ENCODE measurements at places on chromosomes 2 and 18.

DNA sequence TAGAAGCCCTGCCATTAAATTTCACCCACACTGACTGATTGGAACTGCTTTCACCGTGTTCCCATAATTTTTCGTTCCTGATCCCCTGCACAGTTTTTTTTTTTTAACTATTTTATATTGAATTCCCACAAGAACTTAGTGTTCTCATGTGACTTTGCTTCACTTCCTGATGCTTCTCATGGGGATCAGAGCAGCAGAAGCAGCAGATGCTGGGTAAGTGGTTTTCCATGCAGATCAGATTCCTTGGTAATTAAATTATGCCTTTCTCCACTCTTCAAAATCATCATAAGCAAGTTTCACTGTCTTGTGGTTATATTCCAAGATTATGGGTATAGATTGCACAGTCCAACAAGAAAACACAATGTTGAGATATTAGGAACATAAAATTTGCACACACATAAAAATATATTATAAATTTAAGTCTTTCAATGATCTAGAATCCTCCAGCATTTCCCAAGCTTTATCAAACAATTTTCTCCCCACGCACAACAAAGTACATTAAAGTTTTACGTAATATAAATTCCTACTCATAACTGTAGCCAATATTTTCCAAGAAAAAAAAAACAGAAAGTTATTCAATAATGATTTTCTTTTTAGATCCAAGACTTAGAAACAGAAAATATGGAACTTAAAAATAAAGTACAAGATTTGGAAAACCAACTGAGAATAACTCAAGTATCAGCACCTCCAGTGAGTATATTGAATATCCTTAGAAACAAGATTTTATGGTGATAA is 277.9 kb downstream of the GULP1 start:
- no peak for DNase-seq

GRCh38 chr2:238418196-238418998 is 8.3 kb upstream of the ASB1 start:
- peak; percentile 27 for DNase-seq

GRCh38 chr2:3197308-3197707 is 180.3 kb downstream of the EIPR1 start:
- DNase-seq: no peak

DNA sequence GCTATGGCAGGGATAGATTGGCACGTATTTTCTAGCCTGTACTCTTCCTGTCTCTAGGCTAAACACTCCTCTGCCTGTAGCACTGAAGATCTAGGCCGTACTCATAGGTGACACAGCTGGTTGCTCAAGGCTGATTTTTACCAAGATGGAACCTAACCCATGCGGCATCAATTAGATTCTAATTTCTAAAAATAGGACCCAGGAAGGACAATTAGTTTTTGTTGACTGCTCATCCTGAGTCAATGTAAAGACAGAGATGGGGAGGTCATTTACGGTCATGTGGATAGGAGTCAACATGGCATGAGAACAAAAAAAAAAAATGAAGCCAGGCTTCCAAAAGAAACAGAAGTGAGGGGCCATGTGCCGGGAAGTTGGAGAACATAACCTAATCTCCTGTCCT is 360.7 kb upstream of the ETAA1 start:
- no peak for DNase-seq

DNA sequence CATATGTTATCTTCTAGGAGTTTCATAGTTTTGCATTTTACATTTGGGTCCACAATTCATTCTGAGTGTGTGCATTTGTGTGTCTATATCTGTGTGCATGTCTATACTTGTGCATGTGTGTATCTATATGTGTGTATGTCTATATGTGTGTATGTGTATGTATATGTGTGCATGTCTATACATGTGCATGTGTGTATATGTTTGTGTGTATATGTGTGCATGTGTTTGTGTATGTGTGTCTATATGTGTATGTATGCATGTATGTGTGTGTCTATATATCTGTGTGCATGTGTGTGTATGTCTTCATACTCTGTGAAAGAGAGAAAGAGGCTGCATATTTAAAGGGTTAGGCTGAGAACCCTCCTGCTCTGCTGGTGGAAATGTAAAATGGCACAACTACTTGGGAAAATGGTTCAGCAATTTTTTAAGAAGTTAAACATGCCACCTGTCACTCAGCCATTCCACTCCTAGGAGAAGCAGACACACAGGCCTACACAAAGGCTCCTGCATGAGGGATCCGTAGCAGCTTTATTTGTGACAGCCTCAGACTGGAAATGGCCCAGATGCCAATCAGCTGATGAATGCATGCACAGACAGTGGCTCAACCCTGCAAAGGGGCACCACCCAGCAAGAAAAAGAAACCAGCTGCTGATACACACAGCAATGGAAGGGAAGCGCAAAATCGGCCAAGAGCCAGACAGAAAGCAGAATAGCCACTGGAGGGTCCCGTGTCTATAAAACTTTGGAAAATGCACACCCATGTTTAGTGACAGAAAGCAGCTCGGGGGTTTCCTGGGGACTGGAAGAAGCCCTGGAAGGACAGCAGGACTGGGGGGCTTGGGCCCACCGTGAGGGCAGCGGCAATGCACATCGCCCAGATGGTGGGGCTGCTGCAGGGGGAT is 146.8 kb downstream of the SEPTIN10 start:
- no peak for DNase-seq

GRCh38 chr2:231181860-231182512 is 16.4 kb upstream of the ARMC9 start:
- DNase-seq: no peak

DNA sequence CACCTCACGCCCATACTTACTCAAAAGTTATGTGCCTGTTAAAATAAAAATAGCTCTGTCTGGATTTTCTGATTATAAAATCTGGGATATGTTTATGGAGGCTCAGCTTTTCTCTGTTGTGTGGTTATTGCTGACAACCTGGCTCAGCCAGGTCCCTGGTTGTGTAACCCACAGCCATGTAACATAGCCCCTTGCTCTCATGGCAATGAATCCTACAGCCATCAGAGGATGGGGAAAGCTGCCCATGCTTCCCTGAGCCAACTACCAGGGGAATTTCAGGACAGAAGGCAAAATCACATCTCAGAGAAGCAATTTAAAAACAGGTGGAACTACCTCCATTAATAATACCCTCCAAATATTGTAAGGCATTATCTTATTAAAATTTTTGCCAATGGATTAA is 29.7 kb downstream of the ST8SIA5 start:
- no peak for DNase-seq

DNA sequence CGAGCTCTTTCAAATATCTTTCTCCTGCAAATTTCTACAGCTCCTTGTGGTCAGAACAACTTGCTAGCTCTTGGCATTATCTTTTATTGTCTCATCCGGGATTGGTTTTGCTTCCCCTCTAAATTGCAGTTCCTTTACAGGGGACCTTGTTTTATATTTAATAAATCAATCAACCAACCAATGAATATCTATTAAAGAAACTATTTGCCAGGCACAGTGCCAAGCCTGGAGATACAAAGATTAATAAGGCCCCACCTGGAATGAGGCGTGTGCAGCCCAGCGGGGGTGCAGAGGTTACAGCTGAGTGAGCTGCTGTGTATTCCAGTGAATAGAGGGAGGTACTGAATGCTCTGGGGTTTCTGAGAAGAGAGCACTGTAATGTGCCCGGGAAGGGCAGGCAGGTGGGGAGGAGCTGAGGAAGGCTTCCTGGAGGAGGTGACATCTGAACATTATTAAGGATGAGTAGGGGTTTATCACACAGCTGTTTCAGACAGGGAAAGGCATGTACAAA is 51.8 kb downstream of the LIPG start:
- DNase-seq: no peak

DNA sequence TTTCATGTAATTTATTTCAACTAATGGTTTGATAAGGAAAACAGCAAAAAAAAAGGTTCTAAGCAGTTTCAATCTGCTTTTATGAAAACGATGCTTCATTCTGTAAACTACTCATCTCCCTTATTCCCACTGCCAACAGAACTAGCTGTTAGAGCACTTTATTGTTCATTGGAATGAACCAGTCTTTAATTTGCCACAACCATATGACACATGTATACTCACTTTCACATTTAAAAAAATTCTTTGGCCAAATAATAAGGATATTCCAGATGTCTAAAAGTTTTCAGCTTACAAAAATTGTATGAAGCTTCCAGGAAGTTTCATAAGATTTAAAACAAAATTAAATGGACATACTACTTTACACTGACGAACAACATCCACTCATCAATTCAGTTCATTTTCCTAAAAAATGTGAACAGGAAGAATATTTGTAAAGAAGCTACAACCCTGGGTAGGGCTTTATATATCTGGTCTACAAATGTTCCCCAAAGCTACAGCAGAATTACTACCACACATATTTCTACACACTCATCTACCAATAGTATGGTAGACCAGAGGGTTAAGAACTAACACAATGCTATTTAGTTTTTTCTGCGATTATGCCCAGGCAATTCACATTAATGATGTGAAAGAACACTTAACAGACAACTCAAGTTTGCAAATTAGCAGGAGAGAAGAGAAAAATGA is 37.7 kb downstream of the ZNF521 start:
- DNase-seq: no peak

DNA sequence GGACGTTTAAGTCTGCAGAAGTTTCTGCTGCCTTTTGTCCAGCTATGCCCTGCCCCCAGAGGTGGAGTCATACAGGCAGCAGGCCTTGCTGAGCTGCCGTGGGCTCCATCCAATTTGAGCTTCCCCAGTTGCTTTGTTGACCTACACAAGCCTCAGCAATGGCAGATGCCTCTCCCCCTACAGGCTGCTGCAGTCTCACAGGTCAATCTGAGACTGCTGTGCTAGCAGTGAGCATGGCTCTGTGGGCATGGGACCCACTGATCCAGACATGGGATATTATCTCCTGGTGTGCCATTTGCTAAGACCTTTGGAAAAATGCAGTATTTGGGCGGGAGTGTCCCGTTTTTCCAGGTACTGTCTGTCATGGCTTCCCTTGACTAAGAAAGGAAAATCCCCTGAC is 726.0 kb downstream of the ERBB4 start:
- DNase-seq: no peak

DNA sequence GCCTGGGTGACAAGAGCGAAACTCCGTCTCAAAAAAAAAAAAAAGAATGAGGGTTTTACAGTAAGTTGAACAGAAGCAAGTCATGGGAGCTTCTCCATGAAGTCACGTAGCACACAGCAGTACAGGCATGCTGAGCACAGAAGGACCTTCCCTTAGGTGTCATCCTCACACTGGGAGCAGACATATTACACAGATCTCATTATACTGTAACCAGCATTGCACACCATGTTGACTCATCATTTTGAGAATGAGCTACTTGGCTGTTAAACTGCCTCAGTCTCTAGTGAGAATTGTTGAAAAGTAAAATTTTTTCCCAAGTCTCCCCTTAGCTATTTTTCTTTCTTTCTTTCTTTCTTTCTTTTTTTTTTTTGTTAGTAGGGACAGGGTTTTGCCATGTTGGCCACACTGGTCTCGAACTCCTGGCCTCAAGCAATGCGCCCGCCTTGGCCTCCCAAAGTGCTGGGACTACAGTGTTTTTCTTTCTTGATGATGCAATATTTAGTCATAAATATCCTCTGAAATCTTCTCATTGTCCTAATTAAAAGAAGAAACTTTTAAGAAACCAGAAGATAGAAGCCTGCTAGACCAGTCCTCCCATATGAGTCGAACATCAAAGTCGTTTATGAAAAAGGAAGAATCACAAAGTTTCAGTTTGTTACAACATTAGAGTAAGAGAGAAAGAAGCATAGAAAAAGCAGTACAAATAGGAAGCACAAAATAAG is 37.9 kb upstream of the PPP1CB start:
- DNase-seq: no peak

DNA sequence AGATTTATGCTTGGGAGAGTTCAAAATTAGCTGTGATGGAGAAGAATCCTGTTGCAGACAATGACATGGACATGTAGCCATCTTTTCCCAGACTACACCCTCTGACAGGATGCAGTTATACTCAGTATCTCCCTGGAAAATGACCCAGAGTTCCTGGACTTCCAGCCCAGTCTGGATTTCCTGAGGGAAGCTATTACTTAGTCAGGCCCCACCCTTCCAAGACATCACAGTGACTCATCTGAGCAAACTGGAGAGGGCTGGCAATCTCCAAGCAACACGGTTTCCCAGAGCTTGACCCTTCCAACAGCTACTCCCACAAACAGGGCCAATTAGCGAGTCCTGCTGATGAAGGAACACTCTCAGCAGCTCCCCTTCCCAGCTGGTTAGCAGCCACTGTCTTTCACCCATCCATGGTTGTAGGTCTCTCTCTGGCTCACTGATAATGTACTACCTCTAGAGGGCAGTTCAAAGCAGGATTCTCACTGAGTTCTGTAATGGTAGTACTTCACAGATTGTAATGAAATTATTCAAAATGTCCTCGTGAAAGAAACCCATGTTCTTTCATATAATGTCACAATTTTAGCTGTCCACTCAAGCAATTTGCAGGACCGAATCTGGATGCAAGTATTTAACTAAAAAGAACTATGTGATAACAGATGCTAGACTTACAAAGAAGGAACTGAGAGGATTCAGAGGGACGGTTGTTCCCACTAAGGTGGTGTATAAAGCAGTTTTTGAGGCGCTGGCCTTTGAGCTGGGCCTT is 110.2 kb downstream of the MDH1 start:
- DNase-seq: no peak

- DNase-seq: no peak
Measured at GRCh38 chr2:71150082-71150816, 19.8 kb downstream of the MPHOSPH10 start.

DNA sequence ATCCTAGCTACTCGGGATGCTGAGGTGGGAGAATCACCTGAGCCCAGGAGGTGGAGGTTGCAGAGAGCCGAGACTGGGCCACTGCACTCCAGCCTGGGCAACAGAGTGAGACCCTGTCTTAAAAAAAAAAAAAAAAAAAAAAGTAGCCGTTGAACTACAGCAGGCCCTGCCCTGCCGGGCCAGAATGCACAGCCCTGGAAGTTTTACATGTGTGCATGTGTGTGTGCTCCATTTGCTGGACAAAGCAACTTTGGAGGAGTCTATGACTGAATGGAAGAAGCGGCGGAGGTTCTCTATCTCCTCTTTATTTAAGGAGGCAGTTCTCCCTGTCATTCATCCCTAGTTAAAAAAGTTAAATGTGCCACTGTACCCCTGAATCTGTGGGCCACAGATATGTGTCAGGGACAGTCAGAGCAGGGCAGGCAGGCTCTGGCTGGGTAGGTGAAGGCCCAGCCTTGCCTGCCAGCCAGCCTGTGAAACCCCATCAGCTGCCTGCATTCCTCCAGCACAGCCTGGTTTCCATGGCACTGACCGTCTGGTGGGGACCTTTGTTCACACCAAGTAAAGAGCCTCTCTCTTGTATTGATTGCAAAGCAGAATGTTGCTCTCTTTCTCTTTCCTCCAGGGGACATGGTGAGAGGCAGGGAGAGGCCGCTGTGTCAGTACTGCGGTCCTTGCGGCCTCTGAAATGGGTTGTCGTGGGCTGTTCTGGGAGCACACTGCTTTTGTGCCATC is 10.9 kb downstream of the LIPG start:
- no peak for DNase-seq

DNA sequence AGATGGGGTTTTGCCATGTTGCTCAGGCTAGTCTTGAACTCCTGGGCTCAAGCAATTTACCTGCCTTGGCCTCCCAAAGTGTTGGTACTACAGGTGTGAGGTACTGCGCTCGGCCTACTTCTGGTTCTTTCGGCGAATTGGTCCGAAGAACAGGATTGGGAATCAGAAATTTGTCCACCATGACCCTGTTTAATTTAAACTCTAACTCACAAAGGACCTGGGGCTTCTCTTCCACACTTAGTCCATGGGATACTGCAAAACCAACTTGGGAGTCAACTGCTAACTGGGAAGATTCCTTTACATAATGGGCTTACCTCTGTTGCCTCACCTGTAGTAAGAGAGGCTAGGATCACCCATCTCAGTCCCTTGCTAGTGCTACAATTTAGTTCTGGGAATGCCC is 79.8 kb upstream of the ZFP36L2 start:
- DNase-seq: no peak

GRCh38 chr2:160126756-160127155 is 64.3 kb upstream of the PLA2R1 start:
- no peak for DNase-seq

Measured in hematopoietic multipotent progenitor cell treated with erythropoietin and hydrocortisone succinate and interleukin-3 and kit ligand, for 15 days (in vitro differentiated cells).